Stimulated activated CD8-positive, alpha-beta memory T cell treated with anti-CD3 and anti-CD28 coated beads, Interleukin-2, amount 100 ng/mL, for 48 hours (primary cell): ENCODE measurements at places on chromosomes 12 and 14.

DNA sequence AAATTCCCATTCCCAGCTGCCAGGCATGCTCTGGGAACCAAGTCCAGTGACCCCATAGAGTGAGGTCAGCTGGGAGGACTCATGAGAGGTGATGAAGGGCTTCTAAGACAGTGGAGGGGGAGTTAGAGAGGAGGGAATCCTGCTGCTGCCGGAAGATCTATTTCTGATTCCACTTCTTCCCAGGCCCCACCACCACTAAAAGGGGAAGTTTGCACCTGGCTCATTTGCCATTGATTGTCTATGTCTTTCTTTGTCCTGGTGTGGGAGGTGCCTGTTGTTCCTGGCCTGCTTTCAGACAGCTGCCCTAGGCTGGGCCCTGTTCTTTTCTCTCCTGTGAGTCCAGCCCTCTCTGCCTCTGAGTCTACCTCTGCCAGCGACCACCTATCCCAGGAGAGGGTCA lies 3.0 kb upstream of the KRT6A start:
- DNase-seq = no peak

GRCh38 chr12:92673756-92674155 lies 29.0 kb upstream of the PLEKHG7 start:
- DNase-seq = no peak

- DNase-seq = no peak
Observed at GRCh38 chr12:117342682-117343081, 18.7 kb downstream of the NOS1 start.

GRCh38 chr14:75297411-75298040 lies 18.9 kb downstream of the FOS start:
- no peak for DNase-seq

GRCh38 chr12:93762912-93763553 lies 85.9 kb downstream of the CRADD start:
- DNase-seq = no peak

DNA sequence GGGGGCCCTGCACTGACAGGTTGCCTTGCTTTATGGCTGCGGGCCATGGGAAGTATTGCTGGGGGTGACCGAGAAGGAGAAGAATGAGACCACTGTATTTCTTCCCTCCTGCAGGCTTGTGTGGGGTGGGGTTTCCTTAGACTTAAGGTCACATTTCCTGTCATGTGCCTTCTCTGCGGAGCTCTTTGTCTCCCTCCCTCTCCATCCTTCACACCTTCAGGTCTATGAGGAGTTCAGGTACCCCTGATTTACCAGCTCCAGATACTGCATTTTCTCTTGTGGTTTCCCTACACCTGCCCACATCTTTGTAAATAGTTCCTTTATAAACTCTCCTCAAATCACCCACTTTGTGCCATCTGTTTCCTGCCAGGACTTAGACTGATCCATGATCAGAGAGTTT lies 3.6 kb downstream of the FNTB start:
- no peak for DNase-seq

- no peak for DNase-seq
Observed at GRCh38 chr14:56676042-56676441, 96.4 kb downstream of the TMEM260 start.

DNA sequence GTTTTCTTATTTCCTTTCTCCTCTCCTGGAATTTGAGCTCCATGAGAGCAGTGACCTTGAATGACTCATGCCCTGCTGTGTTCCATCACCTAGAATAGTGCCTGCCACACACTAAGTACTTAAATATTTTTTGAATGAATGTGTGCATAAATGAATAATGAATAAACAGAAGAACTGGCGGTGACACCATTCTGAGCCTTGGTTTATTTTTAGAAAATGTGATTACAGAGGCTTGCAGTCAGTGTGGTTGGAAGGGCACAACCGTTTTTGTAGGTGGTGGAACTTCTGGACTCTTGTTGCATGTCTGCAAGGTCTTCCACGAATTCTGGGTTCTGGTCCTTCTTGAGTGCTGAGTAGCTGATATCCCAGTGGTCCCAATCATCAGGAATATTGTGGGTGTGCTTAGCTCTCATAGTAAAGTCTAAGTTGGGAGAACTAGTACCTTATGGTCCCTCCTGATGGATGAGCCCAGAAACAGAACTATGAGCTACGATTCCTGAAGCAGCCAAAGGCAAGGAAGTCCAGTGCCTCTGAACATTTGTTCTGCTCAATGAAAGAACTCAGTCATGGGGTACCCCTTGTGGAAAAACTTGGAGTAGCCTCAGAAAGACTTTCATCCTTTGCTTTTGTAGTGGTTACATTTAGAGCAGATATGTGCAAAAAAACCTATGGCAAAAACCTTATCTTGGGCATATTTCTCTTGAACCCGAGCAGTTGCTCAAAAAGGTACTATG lies 28.8 kb upstream of the BHLHE41 start:
- DNase-seq = no peak

GRCh38 chr12:50157259-50157658 lies 9.9 kb downstream of the CERS5 start:
- no peak for DNase-seq

DNA sequence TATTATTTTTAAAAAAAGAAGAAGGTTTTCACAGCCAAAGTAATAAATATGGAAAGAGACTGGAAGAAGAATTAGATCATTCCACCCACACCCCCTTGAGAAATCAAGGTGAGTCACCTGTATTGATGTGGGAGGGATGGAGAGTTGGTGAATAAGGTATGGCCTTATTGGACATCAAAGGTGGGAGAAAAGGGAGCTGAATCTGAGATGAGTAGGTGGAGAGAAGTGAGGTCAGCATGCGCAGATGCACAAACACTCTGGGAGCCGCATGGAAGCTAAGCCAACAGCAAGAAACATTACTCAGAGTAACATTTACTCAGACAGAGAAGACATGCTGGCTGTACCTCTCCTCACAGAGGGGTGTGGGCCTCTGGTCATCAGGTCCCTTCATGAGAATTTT lies 113.1 kb upstream of the FOXG1 start:
- DNase-seq = no peak

- no peak for DNase-seq
Observed at GRCh38 chr14:53608369-53608768, 348.3 kb downstream of the BMP4 start.

DNA sequence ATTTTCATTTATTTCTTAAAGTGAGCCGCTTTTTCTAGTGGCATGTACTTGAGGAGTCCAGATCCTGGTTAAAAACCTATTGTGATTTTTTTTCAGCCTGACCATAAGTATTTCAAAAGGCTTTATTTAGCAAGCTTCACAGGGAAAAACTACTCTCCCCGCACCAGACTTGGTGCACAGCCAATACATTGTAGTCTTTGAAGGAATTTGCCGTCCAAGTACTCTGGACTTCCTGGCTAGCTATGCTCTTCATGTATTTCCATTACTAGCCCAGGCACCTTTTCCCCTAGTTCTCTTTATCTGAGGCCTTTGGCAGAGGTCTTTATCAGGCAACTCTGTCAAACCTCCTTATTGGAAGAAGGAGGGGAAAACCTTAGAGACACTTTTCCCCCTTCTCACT lies 234.7 kb downstream of the CCDC91 start:
- no peak for DNase-seq
